ENCODE measurements at places on chromosomes 3 and 15.
A peak's percentile ranks its signal among the peaks of the same experiment; 100 is the strongest.

- no peak for DNase-seq
Observed at GRCh38 chr15:84611631-84612030, 10.8 kb downstream of the ZSCAN2 start.

DNA sequence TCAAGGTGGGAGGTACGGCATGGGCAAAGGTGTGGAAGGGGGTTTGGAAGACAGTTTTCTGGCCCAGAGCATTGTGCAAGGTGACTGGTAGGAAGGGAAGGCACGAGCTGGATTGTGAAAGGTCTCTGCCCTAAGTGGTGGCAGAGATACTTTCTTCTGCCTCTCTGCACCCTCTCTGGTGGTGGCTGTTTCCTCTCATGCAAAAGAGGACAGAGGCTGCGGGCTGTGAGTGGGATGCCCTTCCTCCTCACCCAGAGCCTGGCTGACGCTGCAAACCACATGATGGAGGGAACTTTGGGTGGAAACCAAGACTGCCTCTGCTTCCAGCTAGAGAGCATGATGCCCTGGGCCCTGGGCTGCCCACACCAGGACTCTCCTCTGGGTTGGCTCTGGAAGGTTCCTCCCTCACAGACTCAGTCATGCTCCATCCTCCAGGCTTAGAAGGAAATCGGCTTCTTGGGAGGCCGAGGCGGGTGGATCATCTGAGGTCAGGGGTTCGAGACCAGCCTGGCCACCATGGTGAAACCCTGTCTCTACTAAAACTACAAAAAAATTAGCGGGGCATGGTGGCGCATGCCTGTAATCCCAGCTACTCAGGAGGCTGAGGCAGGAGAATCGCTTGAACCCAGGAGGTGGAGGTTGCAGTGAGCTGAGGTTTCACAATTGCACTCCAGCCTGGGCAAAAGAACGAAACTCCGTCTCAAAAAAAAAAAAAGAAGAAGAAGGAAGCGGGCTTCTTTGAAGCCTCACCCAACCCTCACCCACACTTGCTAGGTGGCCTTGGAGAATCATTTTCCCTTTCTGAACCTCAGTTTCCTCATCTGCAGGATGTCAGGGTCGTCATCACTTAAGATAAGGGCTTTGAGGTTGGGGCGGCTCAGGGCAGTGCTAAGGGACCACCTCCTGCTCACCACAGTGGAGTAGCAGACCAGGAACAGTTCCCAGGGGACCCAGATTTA, 8.3 kb downstream of the PSTPIP1 start:
- DNase-seq: peak; percentile 58

- no peak for DNase-seq
Observed at GRCh38 chr3:191030491-191030890, 168.0 kb upstream of the GMNC start.

DNA sequence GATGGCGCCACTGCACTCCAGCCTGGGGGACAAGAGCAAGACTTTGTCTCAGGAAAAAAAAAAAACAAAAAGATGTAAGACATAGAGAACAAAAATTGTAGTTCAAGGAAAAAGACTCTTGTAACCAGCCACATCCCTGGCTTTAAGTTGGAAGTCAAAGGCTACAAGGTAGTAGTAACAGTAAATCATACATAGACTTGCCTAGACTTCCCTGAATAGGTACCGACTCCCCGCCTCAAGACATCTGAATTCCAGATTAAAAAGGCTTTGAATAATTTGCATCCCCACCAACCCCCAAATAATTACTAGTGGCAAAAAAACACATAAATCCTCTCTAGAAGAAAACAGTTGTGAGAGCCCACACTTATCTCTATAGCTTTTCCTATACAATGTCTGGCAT, 55.6 kb downstream of the INO80 start:
- DNase-seq: no peak

DNA sequence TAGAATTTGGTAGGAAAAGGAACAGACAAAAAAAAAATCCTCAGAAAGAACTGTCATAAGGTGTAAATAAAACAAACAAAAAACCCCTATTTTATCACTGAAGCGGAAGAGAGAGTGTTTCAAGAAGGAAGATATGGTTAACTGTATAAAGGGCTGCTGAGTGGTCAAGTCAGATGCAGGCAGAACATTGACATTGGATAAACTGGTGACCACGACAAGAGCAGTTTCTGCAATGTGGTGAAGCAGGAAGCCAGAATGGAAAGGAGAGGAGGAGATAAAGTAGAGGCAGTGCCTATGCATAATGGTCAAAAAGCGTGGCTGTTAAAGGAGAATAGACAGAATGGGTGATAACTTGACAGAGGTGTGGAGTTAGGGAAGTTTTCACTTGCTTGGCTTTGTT, 75.3 kb downstream of the CYP19A1 start:
- DNase-seq: no peak

- no peak for DNase-seq
Observed at GRCh38 chr3:5798809-5799208, 611.3 kb downstream of the EDEM1 start.

DNA sequence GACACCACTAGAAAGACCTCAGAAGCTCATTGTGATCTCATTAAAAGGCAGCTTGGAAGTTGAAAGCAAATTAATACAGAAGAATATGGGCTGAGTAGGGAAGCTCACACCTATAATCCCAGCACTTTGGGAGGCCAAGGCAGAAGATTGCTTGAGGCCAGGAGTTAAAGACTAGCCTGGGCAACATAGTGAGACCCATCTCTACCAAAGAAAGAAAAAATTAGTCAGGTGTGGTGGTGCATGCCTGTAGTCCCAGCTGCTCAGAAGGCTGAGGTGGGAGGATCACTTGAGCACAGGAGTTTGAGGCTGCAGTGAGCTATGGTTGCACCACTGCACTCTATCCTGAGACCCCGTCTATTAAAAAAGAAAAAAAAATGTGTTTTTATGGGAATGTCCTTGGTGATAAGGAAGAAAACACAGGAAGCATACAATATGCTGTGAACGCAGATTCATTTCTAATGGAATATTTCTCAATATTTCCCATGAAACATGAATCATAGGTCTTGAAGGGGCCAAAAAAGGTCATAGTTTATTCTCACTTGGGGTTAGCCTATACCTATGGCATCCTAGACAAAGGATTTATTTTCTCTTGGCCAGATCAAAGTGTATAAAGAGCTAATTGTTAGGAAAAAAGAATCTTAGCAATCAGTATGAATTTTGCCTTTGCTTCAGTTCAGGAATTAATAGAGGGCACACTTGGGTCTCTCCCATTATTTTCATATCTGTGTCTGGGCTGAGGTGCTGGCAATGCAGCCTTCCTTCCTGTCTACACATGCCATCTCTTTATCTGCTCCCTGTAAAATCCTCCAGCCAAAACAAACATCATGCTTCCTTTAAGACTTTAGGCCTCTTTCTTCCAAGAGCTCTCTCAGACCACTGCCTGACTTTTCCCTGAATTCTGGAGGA, 98.2 kb downstream of the FNDC3B start:
- DNase-seq: no peak

DNA sequence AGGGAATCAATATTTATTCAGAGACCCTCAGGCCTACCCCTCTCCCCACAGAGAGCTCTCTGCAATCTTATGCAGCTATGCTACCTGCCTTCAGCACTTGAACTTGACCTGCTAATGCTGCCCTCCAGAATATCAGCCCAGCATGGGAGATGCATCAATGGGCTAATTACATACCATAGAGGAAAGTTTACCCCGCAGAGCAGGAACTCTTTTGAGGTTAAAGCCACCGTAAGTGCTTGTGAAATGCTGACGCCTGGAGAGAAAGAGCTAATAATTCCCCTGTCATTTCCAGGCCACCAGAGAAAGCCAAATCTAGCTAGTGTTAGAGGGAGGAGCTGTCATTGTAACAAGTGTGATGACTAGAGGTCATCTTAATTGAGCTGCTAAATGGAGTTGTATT, 127.5 kb downstream of the CHST2 start:
- DNase-seq: peak; percentile 41

DNA sequence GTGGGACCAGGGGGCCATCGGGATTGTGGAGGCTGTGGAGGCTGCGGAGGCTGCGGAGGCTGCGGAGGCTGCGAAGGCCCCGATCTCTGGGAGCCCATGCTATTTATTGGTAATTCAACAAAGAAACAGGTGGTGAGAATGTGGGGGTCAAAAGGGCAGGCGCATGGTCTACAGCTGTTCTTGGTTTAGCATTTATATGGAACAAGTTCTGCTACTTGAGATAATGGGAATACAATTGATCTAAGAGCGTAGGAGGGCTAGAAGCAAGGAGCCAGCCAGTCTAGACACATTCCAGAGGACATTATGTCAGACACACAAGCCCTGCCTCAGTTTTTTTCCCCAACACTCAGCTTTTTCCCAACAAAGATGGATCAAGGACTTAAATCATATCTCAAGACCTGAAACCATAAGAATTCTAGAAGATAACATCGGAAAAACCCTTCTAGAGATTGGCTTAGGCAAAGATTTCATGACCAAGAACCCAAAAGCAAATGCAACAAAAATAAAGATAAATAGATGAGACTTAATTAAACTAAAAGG, 20.1 kb downstream of the C3orf80 start:
- DNase-seq: no peak

- peak; percentile 13 for DNase-seq
Observed at GRCh38 chr15:75532413-75533250, 46.5 kb downstream of the PTPN9 start.

DNA sequence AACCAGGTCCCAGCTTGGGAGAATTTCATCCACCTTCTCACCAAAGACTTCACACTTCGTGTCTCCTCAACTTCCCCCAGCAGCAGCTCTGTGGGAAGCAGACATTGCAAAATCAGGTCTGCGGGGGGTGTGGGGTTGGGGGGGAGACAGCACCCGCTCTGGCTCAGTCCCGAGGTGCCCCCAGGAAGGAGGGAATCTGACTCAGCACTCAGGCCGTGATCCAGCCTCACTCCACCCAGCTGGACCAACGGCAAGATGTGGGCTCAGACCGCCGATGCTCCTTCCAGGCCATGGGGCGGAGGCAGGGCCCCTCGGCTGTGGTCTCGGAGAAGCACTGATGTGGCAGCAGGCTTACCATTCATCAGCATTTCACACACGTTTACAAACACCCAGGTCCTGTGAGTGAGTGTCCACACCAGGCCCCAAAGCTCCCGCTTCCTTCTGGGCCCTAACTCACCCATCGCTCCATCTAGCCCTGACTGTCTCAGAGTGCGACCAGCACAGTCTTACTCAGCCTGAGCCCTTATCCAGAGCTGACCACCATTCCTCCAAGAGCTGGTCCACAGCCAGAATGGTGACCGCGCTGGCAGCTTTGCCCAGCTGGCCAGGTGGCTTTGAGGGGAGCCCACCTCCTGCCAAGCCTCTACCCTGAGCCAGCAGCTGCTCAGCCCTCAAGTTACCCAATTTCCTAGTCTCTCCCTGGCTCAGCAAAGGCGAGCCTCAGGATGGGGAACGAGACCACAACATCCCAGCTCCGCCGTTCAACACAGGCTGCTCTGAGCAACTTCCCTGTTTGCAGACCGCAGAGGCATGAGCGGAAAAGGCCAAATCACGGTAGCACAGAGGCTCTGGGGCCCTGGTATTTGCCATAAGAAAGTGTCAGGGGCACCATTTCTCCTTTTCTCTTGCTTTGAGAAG, 3.3 kb downstream of the STAB1 start:
- no peak for DNase-seq

DNA sequence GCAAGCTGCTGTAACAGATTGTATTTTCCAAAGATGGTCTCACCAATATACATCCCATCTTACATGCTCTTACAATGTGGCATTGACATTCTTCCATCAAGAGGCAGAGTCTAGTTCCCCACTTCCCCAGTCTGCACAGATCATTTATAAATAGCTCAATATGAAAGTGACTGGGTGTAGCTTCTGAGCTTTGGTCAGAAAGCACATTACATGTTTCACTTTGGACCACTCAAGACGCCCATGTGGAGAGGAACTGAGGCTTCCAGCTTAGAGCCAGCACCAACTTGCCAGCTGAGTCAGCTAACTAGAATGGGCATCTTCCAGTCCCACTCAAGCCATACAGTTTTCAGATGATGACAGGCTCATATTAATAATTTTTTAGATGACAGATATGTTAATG, 45.5 kb downstream of the GREM1 start:
- no peak for DNase-seq

DNA sequence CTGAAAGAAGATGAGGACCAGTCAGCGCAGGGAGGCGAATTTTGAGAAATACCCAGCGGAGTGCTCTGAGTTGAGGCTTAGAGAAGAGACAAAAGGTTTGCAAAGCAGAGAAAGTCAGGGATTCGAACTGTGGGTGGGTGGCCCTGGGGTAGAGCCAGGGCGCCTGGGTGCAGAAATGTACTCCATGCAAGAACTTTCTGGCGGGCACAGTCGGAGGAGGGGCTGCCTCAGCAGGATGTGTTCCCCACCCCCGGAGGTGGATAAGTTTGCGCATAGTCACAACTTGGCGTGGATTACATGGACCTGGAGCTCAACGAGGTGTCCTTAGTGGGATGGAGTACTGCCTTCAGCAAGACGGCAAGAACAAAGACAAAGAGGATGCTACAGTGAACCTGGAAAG, 117.3 kb upstream of the ALDH1A3 start:
- DNase-seq: no peak

- DNase-seq: peak; percentile 28
Observed at GRCh38 chr3:172622916-172623700, 87.8 kb downstream of the NCEH1 start.

DNA sequence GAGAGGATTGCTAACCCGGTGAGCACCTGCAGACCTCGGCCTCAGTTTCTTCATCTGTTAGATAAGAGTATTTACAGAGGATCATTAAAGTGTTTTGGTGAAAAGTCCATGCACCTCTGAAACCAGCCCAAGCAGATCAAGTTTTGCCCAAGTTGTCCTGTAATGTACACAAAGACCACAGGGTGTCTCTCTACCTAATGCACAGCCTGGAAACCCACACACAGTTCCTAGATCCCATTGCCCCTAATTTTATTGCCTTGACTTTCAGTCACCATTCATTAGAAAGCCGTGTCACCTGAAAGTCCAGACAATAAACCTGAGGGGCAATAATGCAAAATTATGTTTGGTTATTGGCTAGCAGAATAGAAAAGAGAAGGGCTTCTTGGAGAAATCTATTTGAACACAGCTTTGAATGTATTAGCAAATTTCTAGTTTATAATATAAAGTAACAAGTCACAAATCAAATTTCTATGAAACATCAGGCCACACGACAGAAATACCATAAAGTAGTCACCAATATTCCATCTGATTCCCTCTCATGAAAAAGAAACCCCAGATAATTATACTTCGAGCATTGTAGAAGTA, 161.3 kb upstream of the SLC2A2 start:
- no peak for DNase-seq

GRCh38 chr3:100971798-100972197, 21.4 kb downstream of the ABI3BP start:
- no peak for DNase-seq

DNA sequence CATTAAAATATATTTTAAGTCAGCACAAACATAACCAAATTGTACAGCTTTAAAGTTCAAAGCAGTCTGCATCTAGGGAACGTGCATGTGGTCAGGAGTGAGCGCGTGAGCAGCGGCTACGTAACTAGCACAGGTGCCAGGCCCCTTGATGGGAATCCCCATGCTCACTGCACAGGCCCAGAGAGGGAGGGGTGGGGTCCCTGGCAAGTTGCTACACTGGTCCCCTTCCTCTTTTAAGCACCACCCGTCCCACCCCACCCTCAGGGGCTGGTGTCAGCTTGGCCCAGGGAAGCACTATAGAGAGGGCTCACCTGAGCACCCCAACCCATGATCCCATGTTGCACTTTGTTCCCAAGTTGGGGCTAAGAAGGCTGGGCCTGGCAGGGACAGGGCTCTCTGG, 835 bp upstream of the GMPPB start:
- DNase-seq: no peak

- DNase-seq: no peak
Observed at GRCh38 chr3:107604057-107604822, 81.5 kb downstream of the BBX start.

GRCh38 chr3:71062037-71062932, 521.2 kb downstream of the FOXP1 start:
- no peak for DNase-seq

GRCh38 chr15:67305506-67305905, 50.9 kb downstream of the IQCH start:
- DNase-seq: no peak

All from CD8-positive, alpha-beta T cell (primary cell).